ENCODE measurements at places on chromosomes 4 and X.

DNA sequence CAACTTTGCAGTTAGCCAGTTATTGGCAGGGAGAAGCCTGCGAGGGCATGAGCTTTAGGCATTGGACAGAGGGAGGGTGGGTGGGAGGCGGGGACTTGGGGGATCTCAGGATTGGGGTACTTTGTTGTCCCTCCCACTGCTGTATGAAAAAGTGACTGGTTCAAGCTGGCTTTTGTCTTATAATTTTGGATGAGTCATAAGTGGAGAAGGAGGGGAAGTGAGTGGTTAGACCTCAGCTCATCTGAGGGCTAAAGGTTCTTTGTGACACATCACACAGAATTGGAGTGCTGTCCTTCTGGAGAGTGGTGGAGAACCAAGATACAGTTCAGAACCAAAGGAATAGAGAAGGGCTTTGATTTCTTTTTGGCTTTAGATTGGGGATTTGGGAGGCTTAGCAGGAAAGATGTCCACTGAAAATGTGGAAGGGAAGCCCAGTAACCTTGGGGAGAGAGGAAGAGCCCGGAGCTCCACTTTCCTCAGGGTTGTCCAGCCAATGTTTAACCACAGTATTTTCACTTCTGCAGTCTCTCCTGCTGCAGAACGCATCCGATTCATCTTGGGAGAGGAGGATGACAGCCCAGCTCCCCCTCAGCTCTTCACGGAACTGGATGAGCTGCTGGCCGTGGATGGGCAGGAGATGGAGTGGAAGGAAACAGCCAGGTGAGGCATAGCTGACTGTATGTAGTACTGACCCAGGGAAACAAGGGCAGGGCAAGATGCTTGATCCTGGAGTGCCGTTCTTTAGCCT is at the start of gene SLC4A4:
TSS of gene SLC4A4 (plus strand) at position 175 of the 748 bp plus-strand sequence.
- no peak for DNase-seq

GRCh38 chr4:7434766-7435150 is at the start of gene PSAPL1:
Gene PSAPL1 (minus strand): TSS chr4:7434930. CDS start chr4:7434879, 51 bp downstream.
- DNase-seq = peak; percentile 60

DNA sequence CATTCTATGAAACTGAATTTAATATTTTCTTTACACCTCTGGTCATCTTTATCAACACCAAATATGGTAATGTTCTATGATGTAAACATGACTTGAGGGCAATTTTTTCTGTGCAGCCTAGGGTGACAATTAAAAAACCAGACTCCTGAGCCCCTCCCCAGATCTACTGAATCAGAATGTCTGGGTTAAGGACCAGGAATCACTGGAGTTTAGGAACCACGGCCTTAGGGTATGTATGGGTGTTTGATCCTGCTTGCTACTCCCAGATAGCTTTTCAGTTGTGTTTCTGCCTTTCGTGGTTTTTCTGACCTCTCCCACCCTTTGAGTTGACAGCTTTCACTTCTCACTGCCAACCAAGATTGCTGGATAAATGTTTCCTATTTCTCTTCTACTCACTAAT is 332.2 kb downstream of the DHX15 start:
- DNase-seq = no peak

DNA sequence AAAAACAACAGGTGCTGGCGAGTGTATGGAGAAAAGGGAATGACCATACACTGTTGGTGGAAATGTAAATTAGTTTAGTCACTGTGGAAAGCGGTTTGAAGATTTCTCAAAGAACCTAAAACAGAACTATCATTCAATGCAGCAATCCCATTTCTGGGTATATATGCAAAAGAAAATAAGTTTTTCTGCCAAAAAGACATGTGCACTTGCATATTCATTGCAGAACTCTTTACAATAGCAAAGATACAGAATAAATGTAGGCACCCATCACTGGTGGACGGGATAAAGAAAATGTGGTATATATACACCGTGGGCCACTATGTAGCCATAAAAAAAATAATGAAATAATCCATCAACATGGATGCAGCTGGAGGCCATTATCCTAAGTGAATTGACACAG is 105.1 kb upstream of the FSTL5 start:
- no peak for DNase-seq

GRCh38 chrX:19514791-19515614 is at the start of gene MAP3K15:
Gene MAP3K15 (minus strand): TSS chrX:19515508. CDS start chrX:19515261, 247 bp downstream.
- DNase-seq = peak; percentile 69

DNA sequence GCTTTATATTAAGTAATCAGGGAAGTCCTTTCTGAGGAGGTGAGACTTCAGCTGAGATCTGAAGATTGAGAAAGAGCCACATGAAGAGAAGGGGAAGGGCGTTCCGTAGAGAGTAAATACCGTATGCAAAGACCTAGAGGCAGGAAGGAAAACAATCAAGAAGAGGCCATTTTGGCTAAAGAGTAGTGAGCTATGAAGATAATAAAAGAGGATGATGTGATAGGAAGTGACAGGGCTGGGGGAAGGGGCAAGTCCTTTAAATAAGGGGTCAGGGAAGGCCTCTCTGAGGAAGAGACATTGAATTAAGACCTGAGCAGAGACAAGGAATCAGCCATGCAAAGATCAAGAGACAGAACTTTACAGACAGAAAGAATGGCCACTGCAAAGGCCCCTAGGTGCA is 86.2 kb downstream of the ZIC3 start:
- DNase-seq = no peak
